ENCODE measurements at places on chromosomes 5 and 9.

- no peak for DNase-seq
These were observed 133.4 kb downstream of the GRIA1 start for GRCh38 chr5:153623751-153624450.

GRCh38 chr5:179345183-179345432 is 153 bp downstream of the ADAMTS2 start:
- no peak for DNase-seq

DNA sequence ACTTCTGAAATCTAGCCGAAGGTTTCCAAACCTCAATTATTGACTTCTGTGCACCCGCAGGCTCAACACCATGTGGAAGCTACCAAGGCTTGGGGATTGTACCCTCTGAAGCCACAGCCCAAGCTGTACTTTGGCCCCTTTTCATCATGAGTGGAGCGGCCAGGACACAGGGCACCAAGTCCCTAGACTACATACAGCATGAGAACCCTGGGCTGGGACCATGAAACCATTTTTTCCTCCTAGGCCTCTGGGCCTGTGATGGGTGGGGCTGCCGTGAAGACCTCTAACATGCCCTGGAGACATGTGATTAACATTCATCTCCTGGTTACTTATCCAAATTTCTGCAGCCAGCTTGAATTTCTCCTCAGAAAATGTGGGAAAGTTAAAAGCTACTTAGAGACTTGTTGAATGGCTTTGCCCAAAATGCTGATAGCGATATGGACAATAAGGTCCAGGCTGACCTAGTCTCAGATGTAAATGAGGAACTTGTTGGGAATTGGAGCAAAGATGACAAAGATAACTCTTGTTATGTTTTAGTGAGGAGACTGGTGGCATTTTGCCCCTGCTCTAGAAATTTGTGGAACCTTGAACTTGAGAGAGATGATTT is 34.1 kb upstream of the CPLANE1 start:
- no peak for DNase-seq

- no peak for DNase-seq
These were observed 948.9 kb upstream of the ARRDC3 start for GRCh38 chr5:92332039-92332438.

DNA sequence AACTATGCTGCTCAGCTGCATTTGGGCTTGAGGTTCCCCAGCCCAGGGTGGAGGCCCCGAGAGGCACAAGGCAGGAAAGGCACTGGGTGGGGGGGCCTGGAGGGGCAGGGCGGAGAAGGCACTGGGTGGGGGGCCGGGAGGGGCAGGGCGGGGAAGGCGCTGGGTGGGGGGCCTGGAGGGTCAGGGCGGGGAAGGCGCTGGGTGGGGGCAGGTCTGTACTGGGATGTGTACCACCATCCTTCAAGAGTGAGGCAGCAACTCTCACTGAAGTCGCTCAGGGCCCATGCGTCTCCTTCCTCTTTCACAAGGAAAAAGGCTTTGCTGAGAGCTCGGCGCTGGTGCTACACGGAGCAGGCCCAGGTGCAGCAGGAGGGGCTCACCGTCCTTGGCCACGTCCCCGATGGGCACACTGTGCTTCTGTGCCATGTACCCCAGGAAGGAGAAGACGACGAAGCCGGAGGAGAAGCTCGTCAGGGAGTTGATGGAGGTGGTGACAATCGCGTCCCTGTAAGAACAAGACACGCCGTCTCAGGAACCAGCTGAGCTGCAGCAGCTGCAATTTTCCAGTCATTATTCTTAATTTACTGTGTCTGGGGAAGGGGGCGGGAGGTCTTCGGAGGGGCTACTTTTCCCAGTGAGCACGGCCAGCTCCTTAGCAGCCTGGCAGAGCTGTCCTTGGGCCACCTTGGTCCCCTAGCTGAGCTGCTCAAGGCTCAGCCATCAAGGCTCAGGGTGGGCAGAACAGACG is 30.8 kb downstream of the SLC6A3 start:
- peak; percentile 81 for DNase-seq

DNA sequence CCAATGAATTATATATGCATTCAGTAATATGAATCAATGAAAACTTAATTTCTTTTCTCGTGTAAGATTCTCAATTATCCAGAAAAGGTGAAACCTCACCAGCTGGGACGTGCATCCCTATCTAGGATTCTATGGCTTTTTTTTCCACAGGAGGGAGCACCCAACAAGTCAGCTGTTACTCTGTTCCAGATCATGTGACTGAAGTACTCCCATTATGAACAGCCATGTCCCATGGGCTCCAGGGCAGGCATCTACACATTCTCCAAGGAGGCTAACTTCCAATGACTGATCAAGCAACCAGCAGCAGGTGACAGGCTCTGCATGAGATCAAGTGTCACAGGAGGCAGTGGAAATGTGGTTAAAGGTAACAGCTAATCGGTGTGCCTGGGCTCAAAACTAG is 118.8 kb downstream of the ELAVL2 start:
- DNase-seq, result no peak

- no peak for DNase-seq
These were observed 105.3 kb downstream of the VAV2 start for GRCh38 chr9:133886563-133887501.

GRCh38 chr9:16640649-16641048 is 229.8 kb downstream of the BNC2 start:
- no peak for DNase-seq

GRCh38 chr9:137880160-137880975 is 2.8 kb downstream of the CACNA1B start:
- DNase-seq, result peak; percentile 31

DNA sequence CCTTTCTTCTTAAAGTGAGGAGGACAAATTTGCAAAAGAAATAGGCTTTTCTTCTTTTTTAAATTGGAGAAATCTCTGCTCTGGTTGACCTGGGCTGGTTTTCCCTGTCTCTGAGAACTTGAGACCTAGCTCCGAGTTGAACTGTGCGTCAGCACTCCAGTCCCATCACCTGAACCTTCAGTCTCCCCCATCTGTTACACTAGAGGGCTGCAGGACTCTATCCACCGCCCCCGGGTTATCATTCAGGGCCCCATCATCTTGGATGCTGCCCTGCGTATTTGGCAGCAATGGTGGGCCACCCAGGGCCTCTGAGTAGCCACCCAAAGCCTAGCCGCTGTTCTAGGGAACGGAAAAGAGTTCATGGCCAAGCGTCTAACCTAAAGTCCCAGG is 2.5 kb downstream of the FOXE1 start:
- peak; percentile 54 for DNase-seq

DNA sequence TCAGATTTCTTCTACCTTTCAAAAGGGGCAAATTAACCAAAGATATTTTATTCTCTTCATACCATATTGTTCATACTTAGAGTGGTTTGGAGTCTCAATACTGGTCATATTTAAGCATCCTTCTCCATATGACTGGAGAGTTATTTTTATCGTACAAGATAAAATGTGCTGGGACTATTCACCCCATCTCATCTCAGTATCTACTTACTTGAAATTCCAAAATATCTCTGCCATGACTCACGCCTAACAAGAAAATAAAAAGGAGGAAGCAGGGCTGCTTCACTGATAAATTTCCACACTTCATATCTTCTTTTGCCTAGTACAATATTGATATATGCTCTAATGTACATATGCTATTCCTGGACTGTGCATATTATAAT is 277.9 kb upstream of the CDH9 start:
- no peak for DNase-seq

DNA sequence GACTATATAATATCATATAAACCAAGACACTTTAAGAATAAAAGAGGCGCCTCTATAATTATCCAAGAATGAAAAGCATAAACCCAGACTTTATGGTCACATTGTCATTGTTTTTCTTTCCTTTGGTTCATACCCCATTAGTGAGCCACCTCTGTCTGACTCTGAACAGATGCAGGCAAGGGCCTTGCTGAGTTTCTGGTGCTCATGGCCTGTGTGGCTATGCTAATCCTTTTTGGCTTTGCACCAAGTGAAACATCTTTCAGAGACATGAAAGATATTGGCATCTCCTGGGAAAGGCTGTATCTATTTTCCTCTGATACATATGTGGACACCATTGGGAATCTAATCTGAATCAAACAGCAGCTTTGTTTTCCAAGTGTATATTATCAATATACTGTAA is 222.5 kb downstream of the CHSY3 start:
- no peak for DNase-seq

DNA sequence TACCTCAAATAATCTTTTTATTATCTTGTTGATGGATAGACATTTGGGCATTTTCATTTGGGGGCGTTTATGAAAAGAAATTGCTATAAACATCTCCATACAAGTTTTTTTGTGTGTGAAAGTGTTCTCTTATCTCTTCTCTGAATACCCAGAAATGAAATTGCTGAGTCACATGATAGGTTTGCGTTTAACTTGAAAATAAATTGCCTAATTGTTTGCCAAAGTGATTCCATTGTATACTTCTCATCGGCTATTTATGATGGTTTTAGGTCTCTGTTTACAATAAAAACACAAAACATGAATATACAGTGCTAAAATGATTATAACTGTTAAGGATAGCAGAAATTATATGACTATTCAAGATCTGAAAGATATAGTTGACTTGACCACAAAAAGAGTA is 361.7 kb downstream of the TAF11L14 start:
- no peak for DNase-seq

GRCh38 chr5:119269061-119269944 is 86.5 kb upstream of the TNFAIP8 start:
- DNase-seq, result peak; percentile 48

- DNase-seq, result no peak
These were observed 69.2 kb upstream of the S1PR3 start for GRCh38 chr9:88922091-88922490.

GRCh38 chr5:133421394-133421793 is 190.9 kb downstream of the FSTL4 start:
- DNase-seq, result peak; percentile 82

DNA sequence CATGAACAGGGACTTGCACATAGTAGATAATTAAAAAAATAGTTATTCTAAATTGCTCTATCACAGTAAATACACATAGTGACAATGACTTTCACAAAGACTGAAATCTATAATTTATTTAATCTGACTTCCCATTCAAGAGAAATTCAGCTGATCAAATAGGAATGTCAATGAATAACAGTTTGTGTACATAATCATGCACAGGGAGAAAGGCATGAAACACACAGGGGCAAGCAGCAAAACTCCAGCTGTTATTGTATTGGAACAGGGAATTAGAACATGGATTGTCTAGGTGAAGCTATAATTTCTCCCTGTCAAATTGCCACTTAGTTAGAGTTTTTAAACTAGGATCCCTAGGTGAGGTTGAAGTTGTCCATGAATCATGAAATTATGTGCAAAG is 99.9 kb downstream of the HCN1 start:
- DNase-seq, result no peak

DNA sequence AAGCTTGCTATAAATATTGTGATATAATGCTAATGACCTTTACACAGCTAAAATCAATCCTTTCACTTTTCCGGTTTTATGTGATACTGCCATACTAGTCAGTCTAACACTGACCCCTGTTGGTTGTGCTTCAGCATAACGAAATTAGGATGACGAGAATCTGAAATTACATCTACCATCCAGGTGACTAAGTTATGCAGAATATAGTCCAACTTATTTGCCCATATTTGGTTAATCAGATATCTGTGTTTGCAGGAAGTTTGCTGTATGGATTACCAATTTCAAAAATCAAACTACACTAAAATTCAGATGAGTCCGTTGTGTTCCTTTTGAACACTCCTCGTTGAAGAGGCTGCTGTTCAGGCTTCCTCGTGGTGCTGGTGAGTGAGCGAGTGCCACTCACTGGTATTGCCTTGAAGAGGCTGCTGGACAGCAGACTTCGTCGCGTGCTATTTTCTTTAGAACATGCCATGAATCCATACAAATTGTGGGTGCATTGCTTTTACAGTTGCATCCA is 32.5 kb downstream of the TENT4A start:
- peak; percentile 74 for DNase-seq

GRCh38 chr9:36006549-36007315 is 30.0 kb upstream of the RECK start:
- DNase-seq, result no peak

DNA sequence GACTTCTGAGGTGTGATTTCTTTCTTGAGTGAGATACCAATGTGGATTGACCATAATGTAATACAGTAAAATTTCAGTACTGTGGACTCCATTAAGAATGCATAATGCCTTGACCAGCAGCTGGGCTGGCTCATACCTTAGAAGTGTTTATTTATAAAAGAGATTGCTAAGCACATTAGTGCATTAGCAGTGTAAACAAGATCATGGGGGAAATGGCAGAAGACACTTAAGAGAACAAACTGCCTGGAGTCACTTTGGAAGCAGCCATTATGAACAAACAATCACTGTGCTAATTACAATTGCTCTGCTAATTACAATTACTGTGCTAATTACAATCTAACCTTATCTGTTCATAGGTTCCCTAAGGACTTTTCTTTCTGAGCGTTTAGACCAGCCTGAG is 104.2 kb downstream of the TRIM32 start:
- DNase-seq, result no peak

GRCh38 chr5:173473288-173473687 is 143.2 kb downstream of the BOD1 start:
- DNase-seq, result no peak

Measured in H7 (cell line).